ENCODE measurements at places on chromosomes 3 and 15.

- no peak for DNase-seq
Observed at GRCh38 chr15:38944536-38944935, 379.9 kb upstream of the RASGRP1 start.

DNA sequence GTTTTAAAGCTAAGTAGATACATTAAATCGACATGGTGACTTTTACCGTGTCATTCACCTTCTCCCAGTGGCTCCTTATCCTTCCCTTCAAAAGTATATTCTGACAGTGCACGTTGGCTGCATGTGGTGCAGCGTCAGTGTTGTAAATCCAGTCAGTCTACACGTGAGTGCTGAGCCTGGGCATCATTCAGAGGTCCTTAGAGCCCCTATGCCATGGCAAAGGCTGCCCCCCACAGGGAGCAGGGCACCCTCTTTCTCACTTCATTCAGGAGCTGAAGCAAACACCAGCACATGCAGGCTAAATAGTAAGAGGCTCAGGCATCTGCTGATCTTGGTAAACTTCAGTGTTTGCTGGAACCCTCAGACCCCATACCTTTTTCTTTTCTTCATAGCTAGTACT is 43.3 kb downstream of the RASGRP1 start:
- no peak for DNase-seq

DNA sequence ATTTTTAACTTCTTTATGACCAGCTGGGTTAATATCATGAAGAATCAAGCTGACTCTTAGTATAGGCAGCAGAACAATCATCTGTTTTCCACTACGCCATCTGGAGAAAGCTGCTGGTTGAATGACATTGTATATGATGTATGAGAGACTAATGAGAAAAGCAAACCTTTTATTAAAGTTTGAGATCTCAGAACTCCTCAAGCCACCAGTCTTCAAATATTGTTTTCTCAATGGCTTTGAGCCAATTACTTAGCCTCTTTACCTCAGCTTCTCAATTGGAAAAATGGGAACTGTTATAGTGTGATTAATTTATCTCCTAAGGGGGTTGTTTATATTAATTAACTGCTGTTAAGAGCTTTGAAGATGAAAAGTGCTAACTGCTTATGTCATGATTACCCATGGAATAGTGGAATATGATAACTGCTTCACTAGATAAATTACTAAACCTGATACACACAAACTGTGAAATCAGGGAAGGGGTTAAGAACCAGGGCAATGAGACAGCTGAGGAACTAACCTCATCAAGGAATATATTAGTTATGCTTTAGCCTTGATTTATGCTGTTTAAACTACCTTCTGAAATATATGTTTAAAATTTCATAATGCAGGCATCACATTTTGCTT is 330.1 kb downstream of the SOX2 start:
- DNase-seq = no peak

- DNase-seq = no peak
Observed at GRCh38 chr3:167754049-167754448, 18.5 kb downstream of the SERPINI1 start.

DNA sequence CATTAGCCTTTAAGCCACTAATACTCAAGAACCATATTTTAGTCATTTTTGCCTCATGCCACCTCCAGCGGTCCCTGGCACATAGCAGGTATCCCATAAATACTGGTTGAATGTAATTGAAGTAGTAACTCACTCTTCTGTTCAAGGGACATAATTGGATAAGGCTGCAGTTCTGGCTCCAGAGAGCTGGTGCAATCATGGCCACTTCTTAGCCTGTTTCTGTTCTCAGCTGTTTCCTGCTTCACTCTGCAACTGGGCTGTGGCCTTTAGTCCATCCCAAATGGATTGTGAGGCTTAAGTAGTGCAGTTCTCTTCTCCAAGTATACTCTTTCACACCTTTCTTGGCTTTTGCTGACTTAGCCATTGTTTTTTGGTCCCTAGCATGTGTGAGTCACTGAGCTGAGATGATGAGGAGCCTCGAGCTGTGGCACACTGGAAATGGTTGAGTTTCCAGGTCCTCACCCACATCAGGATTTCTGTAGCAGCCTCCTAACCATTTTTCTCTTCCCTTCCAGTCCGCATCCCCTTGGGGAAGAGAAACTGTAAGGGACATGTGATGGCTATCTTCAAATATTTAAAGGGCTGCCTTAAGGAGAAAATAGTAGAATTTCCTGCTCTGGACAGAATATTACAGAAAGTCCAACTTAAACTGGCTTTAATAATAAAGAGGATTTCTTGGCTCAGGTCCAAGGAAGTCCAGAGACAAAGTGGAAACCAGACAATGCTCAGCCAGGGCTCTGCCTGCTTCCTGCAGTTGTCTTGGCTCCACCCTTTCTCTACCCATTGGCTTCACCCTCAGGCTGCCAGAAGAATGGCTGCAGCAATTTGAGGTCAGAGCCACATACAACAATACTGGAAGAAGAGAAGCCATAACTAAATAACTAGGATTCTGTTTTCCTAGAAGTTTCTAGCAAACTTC is 305.4 kb upstream of the ROPN1 start:
- DNase-seq = no peak

GRCh38 chr15:76904461-76905012 is 603 bp downstream of the SCAPER start:
- DNase-seq = peak; percentile 41

GRCh38 chr3:31936420-31937060 is 44.5 kb downstream of the OSBPL10 start:
- DNase-seq = no peak

Data from GM03348 (cell line).